ENCODE measurements at places on chromosomes 13 and 19.

GRCh38 chr13:98401934-98402333, 175.0 kb downstream of the STK24 start:
- DNase-seq = no peak

DNA sequence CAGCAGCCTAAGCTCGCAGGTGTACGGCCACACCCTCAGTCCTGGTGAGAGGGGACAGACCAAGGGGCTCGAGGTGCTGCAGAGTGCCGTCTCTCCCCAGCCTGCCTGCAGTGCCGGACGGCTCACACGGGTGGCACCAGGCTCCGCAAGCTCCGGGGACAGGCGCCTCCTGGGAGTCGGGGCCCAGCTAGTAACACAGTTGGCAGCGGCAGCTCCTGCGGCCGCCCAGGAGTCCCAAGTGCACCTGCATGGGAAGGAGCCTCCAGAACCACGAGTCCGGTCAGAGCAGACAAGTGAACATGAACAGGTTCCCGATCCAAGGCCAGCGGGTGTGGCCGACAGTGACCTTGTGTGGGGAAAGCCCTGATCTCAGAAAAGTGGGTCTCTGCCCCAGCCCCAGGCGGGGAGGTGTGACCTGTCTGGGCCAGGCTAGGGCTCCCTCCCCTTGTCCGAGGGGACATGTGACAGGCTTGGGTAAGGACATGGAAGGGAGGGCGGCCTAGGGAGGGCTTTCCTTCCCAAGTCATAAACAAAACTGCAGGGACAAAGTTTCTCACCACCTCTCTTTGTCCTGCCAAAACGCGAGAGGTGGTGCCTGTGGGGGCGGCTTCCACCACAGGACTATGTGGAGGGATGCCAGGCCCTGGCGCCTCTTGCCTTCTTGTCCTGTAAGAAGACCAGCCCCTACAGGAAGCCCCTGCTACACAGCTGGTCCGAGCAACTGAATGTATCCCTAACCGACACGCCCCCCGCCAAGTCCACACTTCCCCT, 46.5 kb downstream of the MLLT1 start:
- DNase-seq = no peak

GRCh38 chr13:18949970-18950369, 231.7 kb downstream of the TUBA3C start:
- no peak for DNase-seq

DNA sequence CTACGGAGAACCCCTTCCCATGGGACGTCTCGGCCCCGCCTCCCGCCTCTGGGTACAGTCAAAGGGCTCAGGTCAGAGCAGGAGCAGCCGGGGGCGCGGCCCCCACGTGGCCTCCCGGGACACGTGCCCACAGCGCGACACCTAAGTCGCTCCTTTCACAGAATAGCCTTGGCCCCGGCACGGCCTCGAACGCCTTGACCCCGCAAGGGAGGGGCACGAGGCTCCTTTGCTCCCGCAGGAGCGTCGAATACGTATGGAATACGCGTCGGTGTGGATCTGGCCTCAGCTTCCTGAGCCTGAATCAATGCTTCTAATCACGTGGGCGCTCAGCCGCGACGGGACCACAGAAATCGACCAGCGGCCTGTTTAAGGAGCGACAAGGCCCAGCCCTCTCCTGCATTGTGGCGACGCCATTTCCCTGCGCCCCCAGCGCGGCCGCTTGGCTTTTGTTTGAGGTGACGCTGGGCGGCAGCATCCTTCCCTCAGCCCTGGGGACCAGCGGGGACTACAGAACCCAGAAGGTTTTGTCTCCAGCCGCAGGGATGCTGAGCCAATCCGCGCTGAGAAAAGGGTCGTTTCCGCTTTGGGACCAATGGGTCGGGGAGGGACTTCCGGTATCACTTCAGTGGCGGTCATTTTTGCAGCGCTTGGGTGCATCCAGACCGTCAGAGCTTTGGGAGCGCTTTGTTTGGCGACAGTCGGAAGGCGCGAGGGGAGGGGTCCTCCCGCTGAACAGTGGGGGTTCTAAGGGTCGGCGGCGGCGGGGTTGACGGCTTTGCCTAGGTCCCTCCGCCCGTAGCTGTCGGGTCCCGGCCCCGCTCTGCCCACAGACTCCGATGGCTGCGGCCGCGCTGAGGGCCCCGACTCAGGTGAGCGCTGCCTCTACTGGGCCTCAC, at the start of gene ZIK1:
ZIK1 (plus strand) TSS at position 625 of the 896 bp plus-strand sequence; CDS start at position 837, 212 bp downstream.
- DNase-seq = peak; percentile 89

DNA sequence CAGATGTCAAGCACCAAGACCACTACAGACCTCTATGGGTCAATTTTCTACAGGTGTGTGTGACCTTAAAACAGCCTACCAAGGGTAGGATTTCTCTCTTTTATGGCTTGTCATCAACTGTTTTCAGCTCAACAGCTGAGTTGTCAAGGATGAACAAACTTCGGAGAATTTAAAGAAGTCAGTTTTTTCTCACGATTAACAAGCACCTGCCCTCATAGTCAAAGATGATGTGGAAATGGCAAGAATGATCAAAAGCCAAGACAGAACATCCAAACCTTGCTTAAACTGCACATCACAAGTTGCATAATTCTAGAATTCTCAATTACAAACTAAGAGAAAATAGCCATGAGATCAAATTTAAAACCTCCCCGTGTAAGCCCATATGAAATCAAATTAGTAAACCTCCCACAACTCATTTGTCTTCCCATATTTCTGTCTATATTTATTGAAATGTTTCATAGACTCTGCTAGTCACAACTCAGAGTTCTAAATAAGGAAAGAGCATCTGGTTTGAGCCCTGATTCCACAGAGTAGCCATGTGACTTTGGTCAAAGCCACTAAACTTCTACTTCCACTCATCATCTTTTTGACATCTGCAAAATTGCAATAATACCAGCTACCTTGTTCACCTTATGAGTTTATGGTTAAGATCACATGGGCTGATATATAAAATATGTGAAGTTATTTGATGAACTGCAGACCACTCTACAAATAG, 521.5 kb upstream of the HTR2A start:
- no peak for DNase-seq

- DNase-seq = no peak
Observed at GRCh38 chr13:113119166-113119821, 3.3 kb upstream of the F10 start.

DNA sequence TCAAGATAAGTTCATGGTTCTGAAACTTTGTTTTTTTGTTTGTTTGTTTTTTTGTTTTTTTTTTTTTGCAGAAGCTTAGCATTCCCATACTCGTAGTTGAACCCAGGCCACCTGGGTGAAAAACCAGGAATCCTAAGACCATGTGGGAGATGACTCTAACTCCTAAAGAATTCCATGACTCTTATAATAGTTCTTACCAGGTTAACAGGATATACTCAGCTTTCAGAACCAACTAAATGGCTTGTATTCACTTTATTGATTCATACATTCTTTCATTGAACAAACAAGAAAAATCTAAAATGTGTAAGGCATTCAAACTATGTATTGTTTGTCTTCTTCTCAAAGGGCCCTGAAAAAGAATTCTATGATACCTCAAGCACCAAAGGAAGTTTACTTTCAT, 40.5 kb upstream of the KLF5 start:
- no peak for DNase-seq

DNA sequence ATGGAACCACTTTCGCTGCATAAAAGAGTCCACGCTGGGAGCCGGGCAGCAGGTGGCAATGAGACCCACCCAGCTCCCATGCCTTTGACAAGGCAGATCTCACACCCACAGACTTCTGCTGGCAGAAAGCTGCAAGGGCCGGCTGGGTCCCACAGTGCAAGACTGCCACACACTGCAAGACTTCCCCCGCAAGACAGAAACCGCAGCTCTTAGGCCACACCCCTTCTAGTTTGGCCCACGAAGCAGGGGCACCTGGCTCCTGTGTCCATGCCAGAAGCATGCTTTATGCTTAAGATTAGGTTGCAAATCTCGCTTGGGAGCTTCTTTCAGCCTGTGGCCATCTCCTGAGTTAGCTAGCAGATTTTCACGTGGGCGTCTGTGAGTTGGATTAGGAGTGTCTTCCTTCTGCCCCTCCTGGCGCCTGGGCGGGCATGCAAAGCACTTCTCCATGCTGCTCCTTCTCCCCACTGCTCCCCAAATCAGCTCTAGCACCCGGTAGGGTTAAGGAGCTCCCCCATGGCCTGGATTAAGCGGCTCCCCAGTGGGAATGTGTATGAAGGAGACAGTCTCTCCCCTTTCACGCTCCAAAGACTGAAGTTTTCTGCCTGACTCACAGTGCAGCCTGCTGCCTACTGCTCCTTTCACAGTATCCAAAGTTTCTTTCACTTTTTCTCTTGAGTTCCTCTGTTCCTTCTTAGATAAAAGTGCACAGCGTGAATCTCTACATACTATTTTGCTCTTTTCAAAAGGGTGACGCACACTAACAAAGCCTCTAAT, 17.7 kb downstream of the GPC6 start:
- no peak for DNase-seq

- DNase-seq = no peak
Observed at GRCh38 chr19:35077411-35078223, 36.1 kb downstream of the HPN start.

GRCh38 chr19:43582495-43582894, 6.9 kb downstream of the PINLYP start:
- DNase-seq = no peak

DNA sequence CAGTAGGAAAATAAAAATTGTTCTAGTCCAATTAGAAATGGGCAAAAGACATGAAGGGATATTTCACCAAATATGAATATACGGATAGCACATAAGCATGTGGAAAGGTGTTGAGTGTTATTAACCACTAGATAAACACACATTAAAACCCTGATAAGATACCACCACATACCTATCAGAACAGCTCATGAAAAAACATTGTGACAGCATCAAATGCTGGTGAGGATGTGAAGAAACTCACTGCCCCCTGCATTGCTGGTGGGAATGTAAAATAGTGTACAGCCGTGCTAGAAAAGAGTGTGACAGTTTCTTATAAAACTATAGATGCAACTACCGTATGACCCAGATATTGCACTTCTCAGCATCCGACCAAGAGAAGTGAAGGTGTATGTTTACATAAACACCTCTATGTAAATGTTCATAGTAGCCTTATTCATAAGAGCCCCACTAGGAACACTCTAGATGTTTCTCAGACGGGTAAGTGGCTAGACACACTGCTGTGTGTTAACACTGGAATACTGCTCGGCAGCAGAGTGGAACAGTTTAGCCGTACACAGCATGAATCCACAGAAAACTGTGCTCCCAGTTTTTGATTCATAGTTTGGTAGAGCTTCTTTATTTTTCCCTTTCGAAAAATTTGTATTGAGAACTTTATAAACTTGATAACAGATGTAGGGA, 321.1 kb downstream of the MYO16 start:
- no peak for DNase-seq

- peak; percentile 29 for DNase-seq
Observed at GRCh38 chr19:38317104-38317612, 1.4 kb upstream of the YIF1B start.

- DNase-seq = no peak
Observed at GRCh38 chr13:47845981-47846380, 155.1 kb downstream of the SUCLA2 start.

DNA sequence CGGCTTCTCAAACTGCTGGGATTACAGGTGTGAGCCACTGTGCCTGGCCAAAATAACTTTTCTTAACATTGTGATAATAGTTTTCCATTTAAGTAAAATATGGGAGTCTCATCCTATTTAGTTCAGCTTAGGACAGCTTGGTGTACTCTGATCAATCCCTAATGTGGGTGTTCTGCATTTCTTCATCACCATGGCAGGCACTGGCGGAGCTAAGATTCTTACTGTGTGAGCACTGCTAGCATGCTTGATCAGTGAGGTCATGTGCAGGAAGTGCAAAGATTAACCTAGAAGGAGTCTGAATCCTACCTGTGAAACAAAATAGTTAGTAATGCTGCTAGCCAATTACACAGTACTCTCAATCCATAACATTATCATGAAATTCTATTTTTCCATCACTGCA, 1684.2 kb upstream of the SLC10A2 start:
- no peak for DNase-seq

GRCh38 chr13:61202042-61202441, 213.6 kb downstream of the PCDH20 start:
- DNase-seq = no peak

DNA sequence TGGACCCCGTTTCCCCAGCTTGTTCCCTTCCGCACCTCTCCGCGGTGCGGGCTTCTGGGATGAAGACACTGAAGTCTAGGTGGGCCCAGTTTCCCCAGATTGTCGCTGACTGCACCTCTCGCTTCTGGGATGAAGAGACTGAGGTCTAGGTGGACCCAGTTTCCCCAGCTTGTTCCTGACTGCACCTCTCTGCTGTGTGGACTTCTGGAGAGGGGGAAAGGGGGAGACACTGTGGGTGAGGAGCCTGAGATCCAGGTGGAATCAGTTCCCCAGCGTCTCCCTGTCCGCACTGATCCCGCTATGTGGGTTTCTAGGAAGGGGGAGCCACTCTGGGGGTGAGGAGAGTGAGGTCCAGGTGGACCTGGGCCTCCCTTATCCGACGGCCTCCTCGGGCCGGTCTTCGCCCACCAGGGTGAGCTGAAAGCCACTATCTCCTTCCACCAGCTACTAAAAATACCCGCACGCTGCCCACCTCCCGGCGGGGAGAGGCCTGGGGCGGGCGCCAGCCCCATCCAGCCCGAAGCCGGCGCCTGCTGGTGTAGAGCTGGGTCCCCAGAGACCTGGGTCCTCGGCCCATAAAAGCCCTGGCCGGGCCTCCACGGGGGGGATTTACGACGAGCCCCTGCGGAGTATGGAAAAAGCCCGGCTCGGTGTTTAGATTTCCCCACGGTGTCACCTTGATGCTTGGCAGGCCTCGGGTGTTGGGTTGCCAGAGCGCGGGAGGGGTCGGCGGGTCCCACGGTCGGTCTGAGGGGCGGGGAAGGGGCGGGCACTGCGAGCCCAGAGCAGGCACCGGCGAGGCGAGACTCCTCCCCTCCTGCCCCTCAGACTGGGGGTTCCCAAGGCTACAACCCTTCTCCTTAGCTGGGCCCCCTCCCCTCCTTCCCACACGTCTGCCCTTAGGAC, 10.6 kb downstream of the FUT6 start:
- peak; percentile 19 for DNase-seq

DNA sequence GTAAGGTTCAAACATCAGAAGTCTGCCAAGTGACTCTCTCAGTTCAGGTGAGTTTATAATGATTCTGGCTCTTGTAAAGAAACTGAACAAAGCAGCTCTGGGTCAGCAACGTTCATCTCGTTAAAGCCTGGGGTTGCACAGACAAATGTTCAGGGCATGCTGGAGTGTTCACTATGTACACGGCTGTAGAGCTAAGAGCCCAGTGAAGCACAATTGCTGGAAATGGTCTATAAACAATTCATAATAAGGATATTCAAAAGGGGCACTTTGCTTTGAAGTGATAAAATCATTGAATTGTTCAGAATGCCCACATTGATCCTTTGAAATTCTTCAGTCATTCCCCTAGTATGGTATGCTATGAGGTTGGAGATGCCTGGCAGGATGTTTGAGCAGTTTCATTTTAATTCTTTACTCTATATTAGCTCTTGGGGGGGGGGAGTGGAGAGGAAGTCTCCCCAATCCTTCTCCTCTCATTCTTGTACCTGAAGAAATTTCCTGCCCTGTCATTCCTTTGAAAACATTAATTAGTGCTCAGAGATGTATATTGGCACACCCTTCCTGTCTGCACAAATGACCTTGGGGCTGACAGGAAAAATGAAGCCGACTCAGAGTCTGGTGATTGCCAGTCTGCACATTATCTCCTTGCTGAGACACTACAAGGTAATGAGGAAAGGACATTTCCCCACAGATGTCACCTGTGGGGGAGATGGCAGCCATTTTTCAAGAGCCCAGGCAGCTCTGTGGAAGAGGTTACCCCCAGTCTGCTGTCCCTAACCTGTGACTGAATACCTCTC, 145.5 kb downstream of the DLEU7 start:
- no peak for DNase-seq
